Stimulated activated CD4-positive, alpha-beta T cell treated with anti-CD3 and anti-CD28 coated beads, Interleukin-12 subunit alpha, Interleukin-12 subunit beta, amount 100 ng/mL, for 4 hours (primary cell): ENCODE measurements at places on chromosomes 4 and X.
A peak's percentile ranks its signal among the peaks of the same experiment; 100 is the strongest.

GRCh38 chr4:133062851-133063250 is 86.2 kb upstream of the PCDH10 start:
- DNase-seq: no peak

- DNase-seq: no peak
Measured at GRCh38 chr4:159538556-159538955, 435.7 kb downstream of the RAPGEF2 start.

GRCh38 chr4:164012396-164013027 is 518.0 kb downstream of the TMA16 start:
- peak; percentile 4 for DNase-seq

DNA sequence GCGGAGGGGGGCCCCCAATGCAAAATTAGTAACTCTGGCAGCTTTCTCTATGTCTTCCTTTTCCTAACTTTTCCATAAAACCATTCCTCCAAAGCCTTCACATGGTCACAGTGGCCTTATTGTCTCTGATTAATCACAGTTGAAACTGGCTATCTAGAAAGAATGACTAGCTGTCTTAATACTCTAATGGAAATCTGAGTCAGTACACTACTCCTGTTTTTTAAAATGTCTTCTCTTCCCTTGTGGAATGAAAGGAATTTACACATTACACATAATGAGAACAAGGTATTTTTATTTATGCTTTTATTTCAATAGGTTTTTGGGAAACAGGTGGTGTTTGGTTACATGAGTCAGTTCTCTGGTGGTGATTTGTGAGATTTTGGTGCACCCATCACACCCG is 66.3 kb upstream of the PUDP start:
- no peak for DNase-seq

DNA sequence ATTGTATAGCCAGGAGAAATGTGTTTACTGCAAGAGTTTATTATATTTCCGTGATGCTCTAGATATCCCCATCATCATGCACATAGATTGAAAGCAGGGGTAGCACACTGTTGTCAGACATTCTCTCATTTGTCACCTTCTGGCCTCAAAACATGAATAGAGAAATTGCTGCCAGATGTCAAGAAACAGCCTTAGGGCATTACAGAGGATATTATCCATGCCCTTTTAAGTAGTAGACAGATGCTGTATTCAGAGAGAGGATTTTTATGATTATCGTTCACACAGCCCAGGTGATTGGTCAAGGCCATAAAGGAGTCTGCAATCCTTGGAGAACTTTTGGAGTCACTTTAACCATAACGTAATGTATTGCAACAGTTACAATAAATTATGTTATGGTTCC is 1961.5 kb upstream of the TENM3 start:
- DNase-seq: no peak

DNA sequence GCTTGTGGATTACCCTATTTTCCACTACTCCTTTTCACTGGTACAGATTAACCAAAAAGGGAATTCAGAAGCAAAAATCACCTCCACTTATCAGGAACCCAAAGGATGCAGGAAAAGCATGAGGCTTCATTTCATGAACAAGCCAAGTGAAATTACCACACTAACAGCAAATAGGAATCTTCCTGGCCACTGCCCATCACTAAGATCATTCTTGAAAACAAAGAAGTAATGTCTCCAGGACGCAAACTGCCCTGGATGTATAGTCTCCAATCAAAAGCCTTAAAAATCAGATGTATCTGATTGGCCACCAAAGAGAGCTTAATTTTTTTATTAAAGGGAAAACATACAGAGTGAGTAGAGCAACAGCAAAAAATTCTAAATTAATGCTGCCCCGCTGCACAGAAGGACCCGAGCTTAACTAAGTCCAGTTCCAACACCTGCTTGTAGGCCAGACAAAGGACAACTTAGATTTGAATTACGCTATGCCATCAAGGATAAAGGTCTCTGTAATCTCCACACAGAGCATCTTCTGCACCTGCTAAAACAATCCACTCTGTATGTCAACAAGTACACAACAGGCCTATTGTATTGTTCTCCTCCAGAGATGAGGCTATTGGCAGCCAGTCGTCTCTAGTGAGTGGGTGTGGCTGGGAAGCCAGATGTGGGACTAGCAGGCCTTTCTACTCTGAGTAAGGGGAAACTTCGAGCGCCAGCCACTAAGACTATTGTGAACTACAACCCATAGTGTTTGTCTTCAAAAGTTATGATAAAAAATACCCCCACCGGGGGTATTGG is 12.4 kb downstream of the ZDHHC9 start:
- no peak for DNase-seq

DNA sequence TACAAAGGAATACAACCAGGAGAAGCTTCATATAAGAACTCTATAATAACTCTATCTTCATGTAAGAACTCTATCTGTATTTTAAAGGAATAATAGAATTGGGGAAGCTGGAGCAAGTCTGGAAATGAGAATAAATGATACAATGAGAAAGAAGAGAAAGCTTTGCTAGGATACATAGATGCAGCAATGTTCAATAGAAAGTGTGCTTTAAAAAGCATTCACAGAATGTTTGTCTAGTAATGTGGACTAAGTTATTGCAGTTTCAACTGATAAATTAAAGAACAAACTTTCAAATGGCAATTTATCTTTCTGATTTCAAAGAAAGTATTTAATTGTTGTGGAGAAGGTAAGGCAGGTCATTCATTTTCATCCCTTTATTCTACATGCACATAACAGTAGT is 104.9 kb downstream of the TTC29 start:
- DNase-seq: no peak

GRCh38 chr4:158599765-158600498 is 71.8 kb downstream of the C4orf46 start:
- no peak for DNase-seq

GRCh38 chr4:80967346-80967745 is 63.2 kb upstream of the BMP3 start:
- DNase-seq: no peak

GRCh38 chr4:153788413-153789276 is at the start of gene SFRP2:
Gene SFRP2, minus strand, starts transcription at chr4:153789083. Its CDS starts 248 bp downstream, at chr4:153788835.
- DNase-seq: no peak

- no peak for DNase-seq
Measured at GRCh38 chr4:165115301-165115700, 2.6 kb upstream of the TMEM192 start.

DNA sequence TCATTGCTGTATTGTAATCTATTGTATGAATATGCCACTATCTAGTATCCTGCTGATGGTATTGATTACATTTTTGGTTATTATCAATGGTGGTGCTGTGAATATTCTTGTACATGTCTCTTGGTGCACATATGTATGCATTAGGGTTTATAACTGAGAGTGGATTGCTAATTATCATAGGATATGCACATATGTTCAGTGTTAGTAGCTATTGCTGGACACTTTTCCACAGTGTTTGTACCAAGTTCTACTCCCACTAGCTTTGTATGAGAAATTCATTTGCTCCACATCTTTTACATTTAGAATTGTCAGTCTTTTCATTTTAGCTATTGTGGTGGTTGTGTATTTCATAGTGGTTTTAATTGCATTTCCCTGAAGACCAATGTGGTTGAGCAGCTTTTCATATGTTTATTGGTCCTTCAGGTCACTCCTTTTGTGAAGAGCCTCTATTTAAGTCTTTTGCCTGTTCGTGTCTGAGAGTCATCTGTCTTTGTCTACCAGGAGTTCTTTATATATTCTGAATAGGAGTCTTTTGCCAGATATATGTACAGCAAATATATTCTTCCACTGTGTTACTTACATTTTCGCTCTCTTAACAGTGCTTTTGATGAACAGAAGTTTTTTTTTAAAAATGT is 87.1 kb downstream of the TBC1D19 start:
- DNase-seq: no peak

- no peak for DNase-seq
Measured at GRCh38 chrX:115318139-115318538, 28.6 kb downstream of the LUZP4 start.

DNA sequence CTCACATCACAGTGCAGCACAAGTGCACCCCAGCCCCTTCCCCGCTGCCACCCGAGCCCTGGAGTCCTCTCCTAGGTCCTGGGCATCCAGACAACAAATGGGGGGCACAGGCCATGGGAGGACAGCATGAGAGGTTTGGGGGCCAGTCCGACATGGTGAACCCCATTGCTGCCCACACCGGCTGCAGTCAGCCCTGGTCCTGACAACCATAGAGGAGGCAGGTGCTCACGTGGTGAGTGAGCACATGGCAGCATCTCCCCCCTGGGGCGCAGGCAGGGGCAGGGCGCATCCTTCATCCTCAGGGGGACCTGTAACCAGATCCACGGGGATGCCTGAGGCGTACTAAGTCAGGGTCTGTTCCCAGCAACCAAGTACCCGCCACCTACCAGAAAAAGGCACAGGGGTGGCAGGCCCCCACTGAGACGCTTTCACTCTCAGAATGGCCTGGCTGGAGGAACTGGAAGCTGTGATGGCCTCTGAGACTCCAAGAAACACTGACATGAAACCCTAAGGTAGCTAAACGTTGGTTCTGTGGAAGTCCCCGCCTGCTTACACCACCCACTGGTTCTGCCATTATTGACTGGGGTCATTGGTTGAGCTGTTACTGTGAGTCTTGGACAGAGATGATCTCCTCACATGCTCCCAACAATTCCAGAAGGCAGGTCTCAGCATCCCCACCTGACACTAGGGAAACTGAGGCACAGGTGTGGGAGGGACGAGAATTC is 6.5 kb downstream of the ZFYVE28 start:
- DNase-seq: no peak

- DNase-seq: no peak
Measured at GRCh38 chrX:8639949-8640475, 91.9 kb downstream of the ANOS1 start.

- no peak for DNase-seq
Measured at GRCh38 chr4:23770011-23770410, 119.8 kb downstream of the PPARGC1A start.

GRCh38 chrX:96407072-96407471 is 277.6 kb upstream of the DIAPH2 start:
- no peak for DNase-seq
